Activated CD8-positive, alpha-beta memory T cell treated with anti-CD3 and anti-CD28 coated beads for 48 hours (primary cell): ENCODE measurements at places on chromosomes 4 and X.

GRCh38 chr4:83272900-83273299 is 11.7 kb downstream of the COQ2 start:
- no peak for DNase-seq

- DNase-seq, result no peak
Measured at GRCh38 chr4:138243369-138243768, 1.2 kb upstream of the SLC7A11 start.

DNA sequence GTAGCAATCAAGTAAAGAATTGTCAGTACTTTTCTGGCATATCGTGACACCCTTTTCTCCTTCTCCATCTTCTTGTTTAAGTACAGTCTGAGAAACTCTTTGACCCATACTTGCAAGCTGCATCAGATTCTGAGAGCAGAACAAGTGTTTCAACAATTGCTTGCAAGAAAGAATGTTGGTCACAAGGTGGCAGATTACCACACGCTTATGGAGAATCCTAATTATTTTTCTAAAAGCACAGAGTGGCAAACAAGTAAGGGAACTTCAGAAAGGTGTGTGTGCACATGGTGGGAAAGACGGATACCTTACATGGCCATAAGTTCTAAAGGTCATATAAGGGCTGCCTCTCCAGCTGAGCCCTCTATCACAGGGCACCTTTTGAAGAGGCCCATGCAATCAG is 136.4 kb upstream of the FGF13 start:
- no peak for DNase-seq

- DNase-seq, result no peak
Measured at GRCh38 chr4:24640366-24640765, 56.0 kb upstream of the DHX15 start.

- DNase-seq, result no peak
Measured at GRCh38 chr4:82076809-82077208, 297.0 kb downstream of the HNRNPD start.

DNA sequence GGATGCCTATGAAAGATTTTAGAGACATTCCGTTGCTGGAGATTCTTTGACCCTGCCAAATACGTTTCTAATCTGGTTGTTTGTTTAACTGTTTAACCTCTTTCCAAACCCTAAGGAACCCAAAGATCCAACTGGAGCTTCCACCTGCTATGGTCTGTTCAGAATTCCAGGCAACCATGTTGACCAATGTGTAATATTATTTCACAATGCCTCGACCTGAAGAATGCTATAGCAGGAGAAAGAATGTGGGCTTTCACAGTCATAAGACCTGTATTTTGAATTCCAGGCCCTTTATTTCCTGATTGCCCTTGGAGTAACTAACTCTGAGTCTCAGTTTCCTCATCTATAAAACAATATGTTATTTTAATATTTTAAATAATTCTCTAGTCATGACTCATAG is 90.8 kb downstream of the COL25A1 start:
- DNase-seq, result no peak

- DNase-seq, result no peak
Measured at GRCh38 chrX:85115252-85115651, 111.6 kb downstream of the APOOL start.

GRCh38 chrX:3169421-3169820 is 128.2 kb downstream of the ARSF start:
- DNase-seq, result no peak

DNA sequence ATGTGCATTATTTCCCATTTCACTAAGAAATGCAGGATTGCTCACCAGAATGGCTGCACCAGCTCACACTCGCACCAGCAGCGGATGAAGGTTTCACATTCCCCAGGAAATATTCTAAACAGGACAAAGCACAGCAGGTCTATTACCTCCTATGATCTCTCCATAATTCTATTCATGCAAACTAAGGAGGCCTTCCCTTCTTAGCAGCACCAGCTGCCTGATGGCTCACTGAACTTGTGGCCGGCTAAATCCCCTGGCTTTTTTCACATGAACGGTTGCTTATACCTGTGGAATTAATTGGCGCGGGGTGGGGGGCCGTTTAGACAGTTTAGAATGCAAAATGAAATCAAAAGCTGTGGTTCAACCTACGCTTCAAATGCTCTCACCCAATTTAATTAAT is 73.5 kb upstream of the SRD5A3 start:
- DNase-seq, result no peak

DNA sequence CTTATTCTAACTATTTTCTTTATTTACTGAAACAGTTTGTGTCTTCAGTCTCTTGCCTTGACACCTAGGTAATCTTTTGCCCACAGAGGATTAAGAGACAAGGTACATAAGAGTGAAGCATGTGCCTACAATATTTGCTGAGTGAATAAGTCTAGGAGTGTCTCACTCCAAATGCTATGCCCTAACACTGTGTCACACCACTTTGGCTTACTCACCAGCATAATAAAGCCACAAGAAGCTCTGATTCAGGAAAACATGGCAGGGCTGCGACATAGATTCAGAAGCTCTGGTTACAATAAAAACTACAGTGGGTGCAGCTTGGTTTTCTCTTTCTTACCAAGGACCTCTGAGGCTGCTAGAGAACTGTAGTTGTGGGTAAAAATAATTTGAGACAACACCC is 127.1 kb downstream of the RBM46 start:
- no peak for DNase-seq

- DNase-seq, result no peak
Measured at GRCh38 chrX:19639813-19640462, 124.6 kb upstream of the MAP3K15 start.

DNA sequence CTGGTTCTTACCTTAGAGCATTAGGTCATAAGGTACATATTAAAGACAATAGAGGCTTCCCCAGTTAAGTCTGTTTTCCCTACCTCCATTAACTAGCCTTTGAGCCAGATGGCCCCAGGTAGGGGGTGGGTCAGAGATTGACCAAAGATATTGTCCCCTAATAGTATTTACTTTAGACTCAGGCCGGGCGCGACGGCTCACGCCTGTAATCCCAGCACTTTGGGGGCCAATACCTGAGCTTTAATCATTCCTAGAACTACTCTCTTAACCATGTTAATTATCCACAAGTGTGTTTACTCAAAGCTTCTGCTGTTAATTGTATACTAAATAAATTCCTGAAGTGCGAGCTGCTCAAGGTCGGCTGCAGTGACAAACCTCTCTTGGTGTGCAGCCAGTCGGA is 28.0 kb upstream of the AMBN start:
- DNase-seq, result no peak
